ENCODE measurements at places on chromosomes 1 and 21.
A peak's percentile ranks its signal among the peaks of the same experiment; 100 is the strongest.

DNA sequence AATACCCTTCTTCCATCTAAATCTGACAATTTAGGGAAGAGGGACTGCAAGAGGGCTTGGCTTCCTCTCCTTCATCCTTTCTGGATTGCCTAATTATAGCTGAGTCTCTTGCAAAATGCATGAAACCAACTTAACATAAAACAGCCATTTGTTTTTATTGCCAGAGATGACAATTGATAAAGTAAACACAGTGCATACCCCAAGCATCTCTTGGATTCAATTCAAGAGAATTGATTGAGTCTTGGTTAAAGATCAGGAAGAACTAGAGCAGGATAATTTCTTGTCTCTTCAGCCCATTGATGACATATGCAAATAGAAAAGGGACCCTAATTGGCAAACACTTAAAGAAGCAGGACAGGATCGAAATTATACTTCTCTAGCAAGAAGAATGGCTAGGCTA lies 617.1 kb upstream of the PTBP2 start:
- DNase-seq, result no peak

DNA sequence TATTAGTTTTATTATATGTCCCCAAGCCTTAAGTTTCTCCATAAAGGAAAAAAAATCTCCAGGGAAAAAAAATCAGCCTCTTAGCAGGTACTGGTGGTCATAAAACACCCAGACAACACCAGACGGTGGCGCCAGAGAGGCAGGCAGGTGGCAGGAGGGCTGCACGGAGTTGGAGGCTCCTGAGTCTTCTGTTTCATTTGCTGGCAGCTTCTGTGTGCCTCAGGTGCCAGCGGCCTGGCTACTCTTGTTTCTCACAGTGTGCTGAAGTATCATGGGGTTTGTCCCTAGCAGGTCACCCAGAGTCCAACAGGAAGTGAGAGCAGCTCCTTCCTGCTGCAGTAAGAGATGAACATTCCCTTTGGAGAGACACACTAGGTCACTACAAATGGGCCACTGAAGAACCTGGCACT lies 123.3 kb upstream of the GADD45A start:
- DNase-seq, result peak; percentile 71

DNA sequence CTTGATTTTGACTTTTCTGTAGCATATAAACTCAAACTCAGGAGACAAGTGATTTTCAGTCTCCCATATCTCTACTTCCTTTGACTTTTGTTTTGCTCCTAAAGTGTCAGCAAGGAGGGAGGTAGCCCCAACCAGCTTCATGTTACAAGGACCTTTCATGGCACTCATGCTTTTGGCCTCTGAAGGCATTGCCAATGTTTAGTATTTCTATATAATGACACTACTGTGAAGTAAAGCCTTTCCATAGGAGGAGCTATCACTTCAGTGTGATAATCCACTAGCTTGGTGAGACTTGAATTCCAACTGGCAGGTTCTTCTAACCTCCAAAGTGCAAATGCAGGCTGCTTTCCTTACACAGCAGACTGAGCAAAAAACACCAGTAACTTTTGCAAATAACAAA lies 14.4 kb downstream of the COLGALT2 start:
- no peak for DNase-seq

DNA sequence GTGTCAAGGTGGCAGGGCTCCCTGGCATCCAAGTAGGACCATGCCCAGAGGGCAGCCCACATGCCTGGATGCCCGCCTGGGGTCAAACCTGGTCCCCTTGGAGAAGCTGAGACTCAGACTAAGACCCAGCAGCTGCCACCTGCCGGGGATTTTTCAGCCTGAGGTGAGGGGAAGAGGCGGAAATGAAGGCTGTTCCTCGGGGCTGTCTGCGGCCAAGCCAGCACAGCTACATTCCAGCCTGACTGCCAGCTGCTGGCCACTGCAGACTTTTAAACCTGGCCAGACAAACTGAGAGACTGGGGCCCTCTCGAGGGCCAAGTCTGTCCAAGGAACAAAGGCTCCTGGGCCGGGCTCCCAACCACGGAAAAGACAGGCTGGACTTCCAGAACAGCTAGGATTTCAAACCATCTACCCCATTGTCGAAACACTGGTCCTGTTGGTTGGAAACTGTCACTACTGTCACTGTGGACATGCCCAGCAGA lies 21.9 kb upstream of the PLEKHG5 start:
- DNase-seq, result no peak

DNA sequence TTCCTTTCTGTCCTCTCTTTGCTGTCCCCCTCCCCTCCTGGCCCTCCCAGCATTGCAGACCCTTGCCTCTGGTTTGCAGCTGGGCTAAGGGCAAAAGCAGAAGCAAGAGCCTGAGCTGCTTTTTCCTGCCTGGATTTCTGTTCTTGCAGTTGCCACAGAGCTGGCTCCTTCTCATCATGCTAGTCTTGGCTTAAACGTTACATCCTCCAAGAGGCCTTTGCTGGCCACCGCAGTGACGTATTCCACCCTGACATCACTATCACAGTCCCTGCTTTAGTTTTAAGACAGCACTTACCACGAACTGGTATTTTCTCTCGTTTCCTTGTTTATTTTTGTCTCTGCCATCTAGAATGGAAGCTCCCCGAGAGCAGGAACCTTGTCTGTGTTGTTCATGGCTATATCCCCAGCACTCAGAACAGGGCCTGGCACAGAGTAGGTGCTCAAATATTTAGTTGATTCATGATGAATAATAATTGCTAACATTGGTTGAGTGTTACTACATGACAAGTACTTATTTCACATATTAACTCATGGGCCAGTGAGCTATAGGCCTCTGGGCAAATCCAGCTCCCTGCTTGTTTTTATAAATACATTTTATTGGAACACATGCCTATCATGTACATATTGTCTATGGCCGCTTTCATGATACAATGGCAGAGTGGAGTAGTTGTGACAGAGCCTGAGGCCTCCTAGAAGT lies 13.2 kb upstream of the CSF1 start:
- DNase-seq, result no peak

DNA sequence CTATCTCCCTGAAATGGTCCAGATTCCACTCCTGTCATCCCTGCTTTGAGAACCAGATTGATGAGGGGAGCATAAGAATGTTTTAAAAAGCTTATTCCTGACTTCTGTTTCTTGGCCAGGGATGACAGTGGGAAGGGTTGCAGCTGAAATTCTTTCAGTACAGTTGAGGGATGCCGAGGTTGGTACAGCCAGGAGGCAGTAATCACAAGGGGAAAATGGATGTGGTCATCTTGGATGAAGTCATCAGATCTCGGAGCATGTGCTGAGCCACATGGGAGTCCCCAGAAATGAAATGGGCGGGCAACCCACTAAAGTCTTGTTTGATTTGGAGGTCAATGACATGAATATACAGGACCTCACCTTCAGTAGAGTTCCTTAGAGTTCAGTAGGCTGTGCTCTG lies 18.7 kb upstream of the PLA2G2E start:
- DNase-seq, result no peak

GRCh38 chr1:96028071-96028470 lies 693.5 kb upstream of the PTBP2 start:
- no peak for DNase-seq

DNA sequence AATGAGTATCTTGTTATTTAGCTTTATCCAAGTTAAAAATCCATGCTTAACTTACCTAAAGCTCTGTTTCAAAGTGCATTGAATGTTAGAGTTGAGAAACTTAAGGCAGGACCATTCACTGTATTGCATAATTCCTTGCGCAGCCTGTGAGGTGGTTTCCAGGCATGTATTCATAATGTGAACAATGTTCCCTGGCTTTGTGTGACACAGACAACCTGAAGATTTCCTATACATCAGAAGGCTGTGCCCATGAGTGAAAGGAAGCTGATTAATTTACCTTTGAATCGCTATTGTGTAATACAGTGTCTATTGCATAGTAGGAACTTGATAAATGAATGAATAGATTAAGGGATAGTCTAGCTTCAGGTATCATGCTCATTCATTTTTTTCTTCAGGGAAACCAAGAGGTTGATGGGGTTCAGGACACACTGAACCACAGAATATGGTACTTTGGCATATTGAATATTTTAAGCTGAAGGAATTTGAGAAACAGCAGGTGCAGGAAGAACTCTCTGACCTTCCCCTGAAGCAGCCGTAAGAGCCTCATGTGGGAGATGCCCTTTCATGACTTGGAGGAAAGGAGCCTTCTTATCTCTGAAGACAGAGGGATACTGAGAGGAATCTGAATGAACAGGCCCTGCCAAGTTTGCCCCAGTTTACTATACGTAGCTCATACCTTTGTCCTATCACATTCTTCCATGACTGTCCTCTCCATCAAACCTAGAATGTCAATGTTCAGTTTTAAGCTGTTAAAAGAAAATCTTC lies 88.6 kb upstream of the GNG12 start:
- DNase-seq, result no peak
